ENCODE measurements at places on chromosomes 7 and 10.
A peak's percentile ranks its signal among the peaks of the same experiment; 100 is the strongest.

- no peak for DNase-seq
Measured at GRCh38 chr10:126387041-126387921, 996 bp downstream of the ADAM12 start.

GRCh38 chr10:126525326-126525725, 137.0 kb upstream of the ADAM12 start:
- DNase-seq: no peak

DNA sequence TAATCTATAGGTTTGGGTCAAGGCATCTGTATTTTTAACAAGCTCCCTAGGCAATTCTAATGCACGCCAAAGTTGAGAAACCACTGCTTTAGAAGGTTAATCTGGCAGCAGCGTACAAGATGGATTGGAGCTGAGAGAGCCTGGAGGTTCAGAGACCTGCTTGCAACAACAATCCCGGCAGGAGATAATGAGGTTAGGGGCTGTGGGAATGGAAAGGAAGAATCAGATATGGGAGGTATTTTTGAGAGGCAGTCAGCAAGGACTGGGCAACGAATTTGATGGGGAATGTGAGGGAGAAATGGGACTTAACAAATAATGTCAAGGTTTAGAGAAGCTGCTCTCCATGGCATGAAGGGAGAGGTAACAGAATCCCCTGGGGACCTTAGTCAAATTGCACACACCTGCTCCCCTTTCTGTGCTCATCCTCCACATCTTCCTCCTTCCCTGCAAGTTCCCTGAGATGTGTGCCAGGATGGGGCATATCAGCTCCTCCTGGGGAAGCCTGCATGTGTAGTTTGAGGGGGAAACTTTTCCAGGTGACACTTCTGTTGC, 731.0 kb upstream of the GALNT17 start:
- DNase-seq: no peak

GRCh38 chr10:101297901-101298486, 56.0 kb upstream of the BTRC start:
- peak; percentile 43 for DNase-seq

DNA sequence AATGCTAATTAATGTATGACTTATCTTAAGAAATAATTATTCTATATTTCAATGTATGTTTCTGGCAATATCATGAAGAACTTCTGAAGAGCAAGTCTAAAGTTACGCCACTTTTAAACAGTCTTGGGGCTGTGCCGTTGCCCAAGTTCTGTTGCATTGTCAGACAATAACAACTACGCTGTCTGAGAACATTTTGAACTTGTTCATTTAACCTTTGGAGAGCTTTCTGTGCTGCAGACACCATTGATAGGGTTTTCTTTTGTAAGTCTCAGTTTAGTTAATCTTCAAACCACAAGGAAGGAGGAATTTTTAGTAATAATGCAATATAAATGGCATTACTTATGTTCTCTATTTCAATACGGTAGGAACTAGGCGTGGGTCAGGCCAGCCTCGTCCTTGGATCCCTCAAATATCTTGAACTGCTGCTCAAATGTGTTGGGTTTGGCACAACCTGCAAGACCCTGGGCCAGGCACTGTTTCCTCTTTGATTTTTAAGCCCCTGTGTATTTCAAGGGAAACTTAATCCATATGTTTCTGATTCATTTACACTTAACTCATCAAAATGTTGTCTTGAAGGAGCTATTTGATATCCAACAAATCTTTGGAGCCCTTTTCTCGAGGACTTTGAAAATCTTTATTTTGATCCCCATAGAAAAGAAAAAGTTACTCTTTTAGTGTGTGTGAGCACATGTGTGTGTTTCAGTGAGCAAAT, 215.5 kb downstream of the INHBA start:
- DNase-seq: no peak

DNA sequence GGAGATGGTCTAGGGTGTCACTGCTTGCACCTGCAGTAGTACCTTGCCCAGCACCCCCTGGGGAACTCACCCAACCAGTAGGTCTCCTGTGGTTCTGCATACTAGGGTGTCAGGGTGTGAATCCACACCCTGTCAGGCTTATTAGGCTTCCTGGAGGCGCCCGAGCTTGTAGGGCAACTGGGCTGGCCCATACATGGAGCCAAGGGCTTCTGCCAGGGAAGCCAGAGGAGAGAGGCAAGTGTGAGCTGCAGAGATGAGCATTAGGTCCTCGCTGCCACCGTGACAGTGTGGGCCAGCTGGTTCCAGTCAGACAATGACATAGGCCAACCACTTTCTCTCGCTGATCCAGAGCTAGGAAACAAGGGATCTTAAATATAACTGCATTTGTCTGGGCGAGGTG, 11.2 kb downstream of the MXI1 start:
- no peak for DNase-seq

GRCh38 chr7:94512735-94513564, 3.3 kb downstream of the CASD1 start:
- no peak for DNase-seq

DNA sequence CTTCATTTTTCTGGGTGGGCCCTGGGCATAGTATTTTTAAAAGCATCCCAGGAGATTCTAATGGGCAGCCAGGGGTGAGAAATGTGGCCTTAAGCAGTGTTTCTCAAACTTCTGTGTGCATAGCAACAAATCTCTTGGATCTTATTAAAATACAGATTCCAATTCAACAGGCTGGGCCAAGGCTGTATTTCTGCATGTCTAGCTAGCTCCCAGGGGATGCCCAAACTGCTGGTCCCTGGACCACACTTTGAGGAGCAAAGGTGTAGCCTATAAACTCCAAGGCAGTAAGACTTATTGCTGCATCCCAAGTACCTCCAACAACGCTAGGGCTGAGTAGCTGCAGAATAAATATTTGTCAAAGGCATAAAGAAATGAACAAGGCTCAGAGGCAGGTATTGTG, 292.9 kb upstream of the ZMIZ1 start:
- no peak for DNase-seq

DNA sequence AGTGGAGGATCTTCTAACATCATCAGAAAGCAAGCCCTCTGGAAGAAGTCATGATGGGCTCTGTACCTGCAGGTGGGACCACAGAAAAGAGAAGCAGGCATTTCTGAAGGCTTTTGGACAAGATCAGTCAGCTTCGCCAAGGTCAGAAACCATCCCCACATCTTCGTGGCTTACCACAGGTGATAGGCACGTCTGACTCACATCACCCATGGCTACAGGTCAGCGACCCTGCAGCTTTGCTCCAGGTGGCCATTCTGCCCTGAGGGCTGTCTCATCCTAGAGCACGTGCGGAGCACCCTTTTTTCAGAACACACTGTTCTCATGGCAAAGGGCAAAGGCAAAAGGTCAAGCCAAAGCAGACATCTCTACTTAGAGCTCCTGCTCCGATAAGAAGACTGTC, 518.9 kb upstream of the ADARB2 start:
- no peak for DNase-seq

GRCh38 chr10:75531571-75532031, 100.2 kb downstream of the LRMDA start:
- no peak for DNase-seq

- no peak for DNase-seq
Measured at GRCh38 chr10:70192326-70192968, 22.1 kb upstream of the SAR1A start.

DNA sequence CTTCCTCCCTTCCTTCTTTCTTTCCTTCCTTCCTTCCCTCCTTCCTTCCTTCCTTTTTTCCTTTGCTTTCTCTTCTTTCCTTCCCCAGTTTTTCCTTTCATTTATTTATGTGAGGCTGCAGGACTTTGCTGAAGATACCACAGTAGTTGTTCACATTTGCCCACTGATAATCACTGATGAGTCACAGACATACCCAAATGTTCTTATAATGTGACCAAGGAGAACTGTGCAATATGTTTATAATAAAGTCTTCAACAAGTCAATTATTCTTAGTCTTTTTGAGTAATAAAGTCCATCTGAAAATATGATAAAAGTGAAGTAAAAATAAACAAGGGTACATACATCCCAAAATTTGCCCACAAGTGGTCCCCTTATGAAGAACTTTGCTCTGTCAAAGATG, 159.7 kb downstream of the GNAI1 start:
- no peak for DNase-seq
